ENCODE measurements at places on chromosomes 6 and 20. TPM values are rescaled to one million over a fixed set of nuclear protein-coding genes. Genes with fewer than 3 reads are reported as not detected.

- H3K27ac ChIP-seq = no peak overlapping the region
- H3K27me3 ChIP-seq = no peaks in the 10 kb centered on the region
These were observed 19.4 kb upstream of the MEI4 start for GRCh38 chr6:77633471-77633870.

GRCh38 chr6:169968541-169969270, 217.3 kb downstream of the ERMARD start:
- H3K27ac ChIP-seq = no peak overlapping the region
- peaks cover 10% of the 10 kb centered on the region for H3K4me1 ChIP-seq
- H3K27me3 ChIP-seq = peaks cover 10% of the 10 kb centered on the region

SLC16A10 gene
- 0.48 TPM for total RNA-seq

- no peak for DNase-seq
- peaks cover 4% of the 10 kb centered on the region for H3K4me1 ChIP-seq
- H3K27me3 ChIP-seq = no peaks in the 10 kb centered on the region
- H3K4me3 ChIP-seq = no peak overlapping the region
- no peaks in the 10 kb centered on the region for H3K36me3 ChIP-seq
- no peak overlapping the region for H3K27ac ChIP-seq
These were observed 618.0 kb downstream of the PRKN start for GRCh38 chr6:162109480-162110050.

RBPJL gene
- not detected for total RNA-seq

GRCh38 chr6:101597693-101598092, 204.2 kb downstream of the GRIK2 start:
- H3K27me3 ChIP-seq = no peaks in the 10 kb centered on the region
- H3K4me1 ChIP-seq = no peaks in the 10 kb centered on the region
- no peaks in the 10 kb centered on the region for H3K36me3 ChIP-seq

NOTCH4 gene
- 1.4 TPM for total RNA-seq

DNA sequence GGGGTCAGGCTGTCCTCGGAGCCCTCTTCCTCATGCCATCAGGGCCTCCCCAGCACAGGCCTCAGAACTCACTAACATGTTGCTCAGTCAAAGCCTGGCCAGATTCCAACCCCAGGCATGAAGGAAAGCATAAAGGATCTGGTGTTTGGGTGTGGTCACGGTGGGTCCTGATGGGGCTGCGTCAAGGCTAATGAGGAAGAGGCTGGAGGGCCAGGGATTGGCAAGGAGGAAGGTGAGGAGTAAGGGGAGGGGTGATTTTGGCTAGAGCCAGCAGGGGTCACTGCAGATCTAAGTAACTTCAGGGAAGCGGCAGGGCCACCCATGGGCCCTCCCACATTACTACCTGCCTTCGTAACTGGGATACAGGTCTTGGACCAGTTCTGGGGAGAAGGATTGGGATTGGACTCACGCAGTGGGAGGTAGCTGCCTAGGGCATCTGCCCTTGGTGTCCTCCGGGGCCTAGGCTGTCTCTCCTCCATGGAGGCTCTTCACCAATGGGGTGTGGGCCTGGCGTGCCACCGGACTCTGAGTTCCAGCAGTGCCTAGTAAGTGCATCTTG, 36.2 kb upstream of the MRPS18A start:
- H3K4me1 ChIP-seq = peaks cover 18% of the 10 kb centered on the region
- no peaks in the 10 kb centered on the region for H3K27me3 ChIP-seq
- no peak overlapping the region for H3K4me3 ChIP-seq
- no peak for DNase-seq

DNA sequence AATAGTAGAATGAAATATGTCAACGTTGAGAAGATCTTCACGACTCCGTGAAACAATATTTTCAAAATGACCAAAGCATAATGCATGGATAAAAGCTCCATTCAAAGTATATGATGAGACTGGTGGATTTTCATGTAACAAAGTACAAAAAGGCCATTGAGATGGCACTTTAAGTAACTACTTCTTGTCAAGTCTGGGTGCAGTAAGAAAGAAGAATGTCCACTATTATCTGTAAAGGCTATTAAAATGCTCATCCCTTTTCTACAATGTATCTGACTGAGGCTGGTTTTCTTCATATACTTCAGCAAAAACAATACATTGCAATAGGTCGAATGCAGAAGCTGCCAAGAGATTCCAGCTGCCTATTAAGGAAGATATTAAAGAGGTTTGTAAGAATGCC, 457.4 kb downstream of the PKHD1 start:
- no peaks in the 10 kb centered on the region for H3K36me3 ChIP-seq
- no peak for DNase-seq
- H3K4me1 ChIP-seq = no peaks in the 10 kb centered on the region
- no peak overlapping the region for H3K27ac ChIP-seq
- H3K4me3 ChIP-seq = no peak overlapping the region

GRCh38 chr6:150895928-150896632, 30.6 kb downstream of the MTHFD1L start:
- H3K27ac ChIP-seq = no peak overlapping the region
- peaks cover 3% of the 10 kb centered on the region for H3K4me1 ChIP-seq
- no peak for DNase-seq
- H3K36me3 ChIP-seq = no peaks in the 10 kb centered on the region
- H3K27me3 ChIP-seq = no peaks in the 10 kb centered on the region

GDAP1L1 gene
- not detected for total RNA-seq

DNA sequence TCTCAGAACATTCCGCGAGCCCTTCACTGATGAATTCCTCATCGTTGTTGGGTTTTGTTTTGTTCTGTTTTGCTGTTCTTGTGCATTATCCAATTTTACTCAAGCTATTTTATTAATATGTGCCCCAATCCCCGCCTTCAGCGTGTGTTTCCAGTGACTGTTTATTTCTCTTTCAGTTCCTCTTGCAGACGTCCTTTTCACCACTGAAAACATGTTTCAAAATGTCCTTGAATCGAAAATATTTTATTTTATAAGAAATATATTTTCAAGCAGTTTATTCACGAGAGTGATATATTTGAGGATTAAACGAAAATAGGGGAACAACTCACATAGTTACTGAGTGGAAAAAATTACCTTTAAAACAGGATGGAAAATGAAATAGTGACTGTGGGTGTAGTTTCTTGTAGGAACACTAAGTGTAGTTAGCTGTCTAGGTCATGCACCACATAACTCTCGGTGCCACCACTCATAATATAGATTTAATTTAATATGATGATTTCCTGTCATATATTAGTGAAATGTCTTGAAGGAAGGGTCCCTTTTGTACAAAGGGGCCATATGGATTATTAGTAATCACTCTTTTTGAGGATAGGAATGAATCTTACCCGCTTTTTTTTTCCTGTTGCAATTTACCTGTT, 45.3 kb upstream of the HDDC2 start:
- no peaks in the 10 kb centered on the region for H3K27me3 ChIP-seq
- no peak overlapping the region for H3K27ac ChIP-seq
- no peak for DNase-seq
- H3K4me3 ChIP-seq = no peak overlapping the region

- peaks cover 12% of the 10 kb centered on the region for H3K27me3 ChIP-seq
- H3K4me1 ChIP-seq = peaks cover 30% of the 10 kb centered on the region
- peak overlapping the region; percentile 75 for H3K27ac ChIP-seq
- no peaks in the 10 kb centered on the region for H3K36me3 ChIP-seq
These were observed 155.1 kb upstream of the ENPP5 start for GRCh38 chr6:46325561-46326530.

HTR1E gene
- not detected for total RNA-seq

- no peak for DNase-seq
- H3K4me3 ChIP-seq = no peak overlapping the region
- no peaks in the 10 kb centered on the region for H3K4me1 ChIP-seq
- H3K36me3 ChIP-seq = no peaks in the 10 kb centered on the region
- H3K27me3 ChIP-seq = no peaks in the 10 kb centered on the region
These were observed 97.3 kb downstream of the GRIK2 start for GRCh38 chr6:101490857-101491256.

HAO1 gene
- not detected for total RNA-seq

- no peaks in the 10 kb centered on the region for H3K4me1 ChIP-seq
- no peak overlapping the region for H3K4me3 ChIP-seq
- peaks cover 6% of the 10 kb centered on the region for H3K36me3 ChIP-seq
- no peak for DNase-seq
- H3K27me3 ChIP-seq = no peaks in the 10 kb centered on the region
These were observed 84.7 kb downstream of the TASP1 start for GRCh38 chr20:13554076-13554475.

RNF5 gene
- 53.3 TPM for total RNA-seq

DNA sequence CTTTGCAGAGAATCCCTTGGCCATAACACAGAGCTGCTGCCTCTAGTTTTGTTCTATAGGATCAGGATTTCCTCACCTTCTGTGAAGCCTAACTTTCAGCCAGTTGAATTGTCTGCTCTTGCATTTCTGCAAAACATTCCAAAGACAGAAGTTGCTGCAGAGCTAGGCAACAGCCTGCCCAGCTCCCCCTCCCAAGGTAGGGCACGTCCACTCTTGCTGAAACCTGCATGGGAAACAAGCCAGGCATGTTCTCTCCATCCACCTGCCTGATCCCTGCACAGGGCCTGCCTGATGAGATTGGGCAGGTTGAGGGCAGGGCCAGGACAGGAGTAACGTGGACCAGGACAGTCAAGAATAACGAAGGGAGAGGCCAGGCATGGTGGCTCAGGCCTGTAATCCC, 58.9 kb upstream of the NAA20 start:
- no peak for DNase-seq
- peaks cover 7% of the 10 kb centered on the region for H3K27me3 ChIP-seq
- H3K4me3 ChIP-seq = no peak overlapping the region

DNA sequence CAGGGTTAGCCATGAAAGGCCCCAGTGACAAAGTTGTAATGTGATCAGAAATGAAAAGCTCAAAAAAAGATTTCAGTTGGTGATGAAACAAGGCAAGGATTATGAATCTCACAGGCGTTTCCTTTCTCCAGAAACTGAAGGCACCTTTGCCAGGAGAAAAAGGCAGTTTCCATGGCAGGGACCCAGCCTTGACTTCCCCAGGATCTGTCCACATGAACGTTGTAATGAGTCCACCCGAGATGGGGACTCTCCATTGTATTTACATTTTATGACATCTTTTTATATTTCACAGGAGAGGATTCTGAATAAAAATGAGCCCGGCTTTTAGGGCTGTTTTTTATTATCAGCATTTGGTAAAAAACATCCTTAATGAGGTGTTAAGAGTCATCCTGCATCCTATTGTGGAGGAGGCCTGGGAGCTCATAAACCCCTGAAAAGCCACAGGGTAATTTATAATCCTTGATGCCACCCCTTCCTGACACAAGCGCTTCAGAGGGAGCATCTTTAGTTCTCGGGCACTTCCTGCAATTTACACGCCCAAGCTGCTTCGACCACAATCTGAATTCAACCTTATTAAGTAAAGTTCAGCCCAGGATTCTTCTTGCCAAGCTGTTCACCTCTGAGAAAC, 74.1 kb upstream of the SALL4 start:
- H3K27ac ChIP-seq = no peak overlapping the region
- H3K36me3 ChIP-seq = no peaks in the 10 kb centered on the region
- H3K27me3 ChIP-seq = peaks cover 3% of the 10 kb centered on the region
- DNase-seq = no peak
- peaks cover 5% of the 10 kb centered on the region for H3K4me1 ChIP-seq

DNA sequence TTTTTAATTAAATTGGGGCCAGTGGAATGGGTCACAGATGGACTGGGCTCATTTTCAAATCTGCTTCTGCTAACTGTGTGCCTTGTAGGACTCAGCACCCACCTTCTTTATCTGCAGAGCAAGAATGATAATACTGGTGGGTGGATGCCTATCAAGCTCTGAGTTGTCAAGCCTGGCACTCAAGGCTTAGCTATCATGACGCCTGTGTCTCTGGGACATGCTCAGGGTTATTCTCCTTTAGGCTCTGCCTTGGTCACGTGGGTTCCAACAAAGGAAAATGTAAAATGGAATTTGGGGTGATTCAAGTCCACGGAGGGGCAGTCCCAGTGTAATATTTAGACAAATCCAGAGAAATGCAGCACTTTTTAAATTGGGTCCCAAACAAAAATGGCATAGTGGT, 202.3 kb downstream of the TSHZ2 start:
- H3K4me3 ChIP-seq = no peak overlapping the region
- no peaks in the 10 kb centered on the region for H3K36me3 ChIP-seq
- DNase-seq = no peak
- peaks cover 34% of the 10 kb centered on the region for H3K27me3 ChIP-seq
- H3K27ac ChIP-seq = no peak overlapping the region
- no peaks in the 10 kb centered on the region for H3K4me1 ChIP-seq

All from natural killer cell treated with Interleukin-12 subunit alpha and Interleukin-12 subunit beta and Interleukin-15 and Interleukin-18, amount 100 ng/mL, for 72 hours (primary cell).